ENCODE measurements at places on chromosomes 6 and 20.

DNA sequence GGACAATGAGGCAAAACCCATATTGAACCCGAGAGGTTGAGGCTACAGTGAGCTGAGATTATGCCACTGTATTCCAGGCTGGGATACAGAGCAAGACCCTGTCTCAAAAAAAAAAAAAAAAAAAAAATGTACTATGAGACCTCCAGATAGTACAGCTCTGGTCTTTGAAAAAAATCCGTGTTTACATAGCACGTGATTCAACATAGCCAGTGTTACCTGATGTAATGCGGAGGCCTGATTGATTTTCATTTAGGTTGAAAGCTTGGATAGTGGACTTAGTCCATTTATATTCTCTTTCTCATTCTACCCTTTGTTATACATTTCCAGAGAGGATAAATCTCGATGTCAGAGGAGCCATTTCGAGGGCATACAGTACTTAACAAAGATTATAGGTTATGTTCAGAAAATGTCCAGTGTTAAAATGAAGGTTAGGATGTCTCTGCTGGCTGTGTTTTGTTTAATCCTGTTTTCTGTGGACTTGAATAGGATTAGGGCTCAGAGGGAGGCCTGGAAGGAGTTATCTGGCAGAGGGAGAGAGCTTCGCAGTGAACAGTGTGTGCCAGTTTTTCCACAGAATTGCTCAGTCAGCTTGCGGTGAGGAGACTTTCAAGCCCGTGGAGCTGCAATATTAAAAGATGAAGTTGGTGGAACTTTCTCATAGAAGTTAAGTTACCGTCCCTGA lies 33.9 kb upstream of the BCLAF1 start:
- no peak for DNase-seq

DNA sequence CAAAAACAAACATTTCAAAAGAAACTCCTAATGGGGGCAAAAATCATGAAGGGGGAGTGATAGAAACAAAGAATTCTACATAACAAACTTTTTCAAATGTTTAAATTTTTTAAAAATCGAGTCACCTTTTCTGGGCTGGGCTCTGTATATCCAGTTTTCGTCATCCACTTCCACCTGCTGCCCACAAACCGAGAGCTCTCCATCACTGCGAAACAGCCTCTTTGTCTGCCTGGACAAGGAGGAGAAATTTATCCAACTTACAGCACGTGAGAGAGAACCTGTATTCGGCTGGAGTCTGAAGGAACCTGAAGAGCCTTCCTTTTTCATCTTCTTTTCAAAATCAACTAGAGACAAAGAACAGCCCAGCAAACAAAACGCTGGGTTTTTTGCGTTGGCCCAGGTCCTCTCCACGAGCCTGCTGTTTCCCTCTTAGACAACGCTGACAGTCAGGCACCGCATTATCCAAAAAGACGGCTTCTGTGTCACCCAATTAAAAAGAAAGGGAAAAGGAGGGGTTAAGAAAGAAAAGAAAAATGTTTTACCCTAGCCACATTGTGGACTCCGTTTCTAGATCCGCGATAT lies 72.4 kb upstream of the NHSL1 start:
- DNase-seq: no peak

DNA sequence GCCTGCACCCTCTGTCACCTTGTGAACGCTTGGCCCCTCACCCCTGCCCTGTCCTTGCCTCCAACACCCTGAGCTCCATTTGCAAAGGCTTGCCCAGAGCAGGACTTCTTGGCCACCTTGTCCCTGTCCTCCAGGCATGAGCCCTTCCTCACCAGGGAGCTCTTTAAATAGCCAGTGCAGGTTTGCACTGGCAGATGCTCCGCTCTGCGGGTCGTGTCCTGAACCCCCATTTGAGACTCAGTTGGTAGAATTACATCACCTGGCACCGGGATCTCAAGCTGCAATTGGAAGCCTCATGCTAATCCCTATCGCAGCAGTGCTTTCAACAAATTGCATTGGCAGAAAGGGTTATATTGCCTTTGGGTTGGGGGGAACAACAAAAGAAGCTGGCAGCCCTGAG lies 85.9 kb downstream of the TRMT6 start:
- no peak for DNase-seq

DNA sequence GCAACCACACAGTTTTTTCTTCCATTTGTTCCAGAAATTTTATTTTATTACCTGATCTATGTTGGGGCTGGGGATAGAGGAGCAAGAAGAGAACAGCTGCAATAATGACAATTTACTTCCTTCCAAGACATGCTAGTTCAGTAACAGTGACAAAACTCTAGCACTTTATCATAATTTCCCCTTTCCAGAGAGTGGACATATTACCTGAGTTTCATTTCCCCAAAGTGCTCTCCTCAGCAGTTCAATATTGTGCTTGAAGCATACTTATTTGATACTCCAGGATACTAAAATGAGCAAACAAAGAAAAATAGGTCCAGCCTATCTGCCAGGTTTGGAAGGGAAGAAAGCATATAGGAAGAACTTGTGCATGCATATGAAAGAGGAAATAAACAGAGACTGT lies 157.7 kb downstream of the ID4 start:
- no peak for DNase-seq

- DNase-seq: no peak
These were observed 19.3 kb downstream of the UQCC2 start for GRCh38 chr6:33692078-33692759.

GRCh38 chr20:47821481-47822100 lies 36.3 kb upstream of the SULF2 start:
- DNase-seq: no peak

DNA sequence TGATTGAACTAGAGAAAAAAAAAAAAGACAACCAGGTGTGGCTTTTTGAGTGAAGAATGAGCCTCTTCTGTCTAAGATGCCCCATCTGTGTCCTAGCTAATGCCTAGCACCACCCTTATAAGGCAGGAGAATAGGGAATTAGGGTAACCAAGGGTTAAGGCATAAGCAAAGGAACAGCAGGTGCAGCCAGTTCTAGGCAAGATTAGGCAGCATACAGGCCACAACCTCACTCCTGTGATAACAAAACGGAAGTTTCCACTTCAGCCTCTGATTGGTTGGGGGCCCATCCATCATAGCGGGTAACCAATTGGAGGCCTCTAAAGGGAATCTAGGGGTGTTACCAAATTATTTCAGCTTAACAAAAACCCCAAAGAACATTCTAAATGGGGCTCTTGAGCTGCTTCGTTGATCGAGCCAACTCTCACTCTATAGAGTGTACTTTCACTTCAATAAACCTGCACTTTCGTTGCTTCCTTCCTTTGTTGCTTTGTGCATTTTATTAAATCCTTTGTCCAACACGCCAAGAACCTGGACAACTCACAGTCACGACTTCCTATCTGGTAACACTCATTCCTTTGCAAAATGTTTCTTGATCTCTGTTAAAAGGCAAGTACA lies 61.9 kb upstream of the TAGAP start:
- peak; percentile 89 for DNase-seq

- no peak for DNase-seq
These were observed 125.3 kb upstream of the NOX3 start for GRCh38 chr6:155580904-155581303.

- no peak for DNase-seq
These were observed 71.8 kb upstream of the TMEM181 start for GRCh38 chr6:158488065-158488464.

DNA sequence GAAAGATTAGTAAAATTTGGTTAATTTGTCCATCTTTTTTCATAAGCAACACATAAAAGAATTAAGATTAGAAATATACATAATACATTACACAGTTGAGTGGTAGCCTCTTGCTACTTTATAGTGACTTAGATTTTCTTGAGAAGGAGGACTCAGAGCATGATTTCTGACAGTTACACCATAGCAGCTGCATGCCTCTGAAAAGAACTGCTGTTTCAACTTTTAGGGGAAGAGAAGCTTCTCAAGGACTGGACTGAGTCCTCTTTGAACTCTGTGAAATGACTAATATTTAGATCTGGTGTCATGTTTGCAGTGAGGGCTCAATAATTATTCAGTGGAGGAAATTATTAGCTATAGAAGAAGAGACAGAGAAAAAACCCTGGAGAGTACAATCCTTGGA lies 272.5 kb downstream of the BTBD9 start:
- no peak for DNase-seq

GRCh38 chr6:170003451-170004160 lies 252.2 kb downstream of the ERMARD start:
- DNase-seq: no peak

- no peak for DNase-seq
These were observed 204.3 kb upstream of the CST7 start for GRCh38 chr20:24744747-24745146.

GRCh38 chr20:37298190-37298939 lies 8.9 kb downstream of the MANBAL start:
- DNase-seq: no peak

- no peak for DNase-seq
These were observed 16.6 kb downstream of the SMOC2 start for GRCh38 chr6:168457653-168457934.

GRCh38 chr6:27096834-27097511 lies 150.5 kb upstream of the PRSS16 start:
- DNase-seq: no peak

DNA sequence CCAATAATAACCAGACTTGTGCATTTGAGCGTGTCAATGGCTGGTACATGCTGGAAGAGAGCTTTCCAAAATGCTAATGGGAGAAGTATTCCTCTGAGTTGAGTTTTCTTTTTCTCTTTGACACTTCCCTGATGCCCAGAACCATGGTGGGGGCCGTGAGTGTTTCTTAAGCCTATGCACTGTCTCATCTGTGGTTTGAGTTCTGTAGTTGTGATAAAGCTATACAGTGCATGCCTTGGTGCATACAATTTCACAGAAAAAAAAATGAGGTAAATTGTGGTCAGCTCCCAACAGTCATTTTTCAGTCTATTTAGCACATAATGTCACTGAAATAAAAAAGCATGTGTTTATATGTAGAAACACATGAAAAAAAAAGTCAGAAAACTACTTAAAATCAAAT lies 204.8 kb downstream of the HDGFL1 start:
- DNase-seq: no peak

- no peak for DNase-seq
These were observed 114.4 kb upstream of the SLC22A23 start for GRCh38 chr6:3571250-3571681.
